Activated naive CD8-positive, alpha-beta T cell treated with anti-CD3 and anti-CD28 coated beads, Interleukin-2, amount 10 ng/mL, durations not matched to agents 7 days and 5 days (primary cell): ENCODE measurements at places on chromosomes 7 and 10.

GRCh38 chr7:44454348-44454747, 36.1 kb downstream of the NUDCD3 start:
- no peaks in the 10 kb centered on the region for H3K27me3 ChIP-seq
- peaks cover 42% of the 10 kb centered on the region for H3K36me3 ChIP-seq
- DNase-seq: no peak
- H3K27ac ChIP-seq: no peak overlapping the region

- H3K4me1 ChIP-seq: no peaks in the 10 kb centered on the region
- no peak for DNase-seq
- H3K27me3 ChIP-seq: no peaks in the 10 kb centered on the region
- H3K36me3 ChIP-seq: peaks cover 41% of the 10 kb centered on the region
- H3K27ac ChIP-seq: no peak overlapping the region
- H3K4me3 ChIP-seq: no peak overlapping the region
These were observed 49.7 kb downstream of the BZW2 start for GRCh38 chr7:16695621-16696237.

DNA sequence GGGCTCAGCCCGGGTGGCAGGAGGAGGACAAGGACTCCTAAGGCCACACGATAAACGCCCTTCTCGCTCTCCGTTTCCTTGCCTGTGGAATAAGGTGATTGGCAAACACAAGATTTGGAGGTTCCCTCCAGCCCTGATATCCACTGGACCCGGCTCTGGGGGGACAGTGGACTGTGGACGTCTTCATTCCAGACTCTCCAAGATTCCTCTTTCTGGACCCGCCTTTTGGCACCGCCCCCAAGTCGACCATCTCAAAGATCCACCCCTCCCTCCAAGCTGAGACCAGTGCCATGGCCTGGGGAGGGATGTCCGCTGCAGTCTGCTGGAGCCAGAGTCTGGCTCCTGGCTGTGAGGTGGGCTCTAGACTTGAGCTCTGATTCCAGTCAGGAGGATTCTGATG, 23.6 kb downstream of the ZNF783 start:
- H3K4me1 ChIP-seq: peaks cover 32% of the 10 kb centered on the region
- peaks cover 4% of the 10 kb centered on the region for H3K27me3 ChIP-seq
- peak overlapping the region; percentile 86 for H3K27ac ChIP-seq
- H3K36me3 ChIP-seq: peaks cover 5% of the 10 kb centered on the region
- H3K4me3 ChIP-seq: peak overlapping the region; percentile 92
- DNase-seq: no peak

GRCh38 chr7:16606704-16607103, 38.9 kb downstream of the ANKMY2 start:
- no peaks in the 10 kb centered on the region for H3K27me3 ChIP-seq
- H3K36me3 ChIP-seq: peaks cover 16% of the 10 kb centered on the region
- H3K4me1 ChIP-seq: no peaks in the 10 kb centered on the region
- DNase-seq: no peak
- no peak overlapping the region for H3K4me3 ChIP-seq
- no peak overlapping the region for H3K27ac ChIP-seq

DNA sequence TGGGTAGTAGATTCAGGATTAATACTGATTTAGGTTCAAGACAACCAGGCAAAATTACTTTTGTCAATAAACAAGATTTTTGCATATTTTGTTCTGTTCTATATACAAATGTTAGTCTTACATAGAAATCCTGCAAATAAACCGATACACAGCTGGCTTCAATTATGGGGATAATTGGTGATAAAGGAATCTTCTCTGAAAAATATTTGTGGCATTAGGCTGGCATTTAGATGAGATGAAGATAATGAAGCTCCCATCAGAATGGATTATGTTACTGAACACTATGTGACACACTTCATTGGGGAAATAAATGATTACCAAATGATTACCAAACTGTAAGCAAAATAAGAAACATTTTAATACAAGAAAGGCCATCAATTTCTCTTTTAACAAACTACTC, 65.8 kb downstream of the NT5C2 start:
- DNase-seq: no peak
- no peaks in the 10 kb centered on the region for H3K27me3 ChIP-seq
- peaks cover 14% of the 10 kb centered on the region for H3K4me1 ChIP-seq
- peaks cover 21% of the 10 kb centered on the region for H3K36me3 ChIP-seq
- H3K27ac ChIP-seq: no peak overlapping the region

- no peaks in the 10 kb centered on the region for H3K36me3 ChIP-seq
- H3K27ac ChIP-seq: no peak overlapping the region
- H3K4me1 ChIP-seq: no peaks in the 10 kb centered on the region
- H3K4me3 ChIP-seq: no peak overlapping the region
- no peaks in the 10 kb centered on the region for H3K27me3 ChIP-seq
These were observed 369.3 kb downstream of the CALN1 start for GRCh38 chr7:72042855-72043254.

- H3K4me1 ChIP-seq: no peaks in the 10 kb centered on the region
- no peak for DNase-seq
- H3K27me3 ChIP-seq: no peaks in the 10 kb centered on the region
- no peak overlapping the region for H3K27ac ChIP-seq
These were observed 105.2 kb upstream of the NOBOX start for GRCh38 chr7:144508702-144509101.

DNA sequence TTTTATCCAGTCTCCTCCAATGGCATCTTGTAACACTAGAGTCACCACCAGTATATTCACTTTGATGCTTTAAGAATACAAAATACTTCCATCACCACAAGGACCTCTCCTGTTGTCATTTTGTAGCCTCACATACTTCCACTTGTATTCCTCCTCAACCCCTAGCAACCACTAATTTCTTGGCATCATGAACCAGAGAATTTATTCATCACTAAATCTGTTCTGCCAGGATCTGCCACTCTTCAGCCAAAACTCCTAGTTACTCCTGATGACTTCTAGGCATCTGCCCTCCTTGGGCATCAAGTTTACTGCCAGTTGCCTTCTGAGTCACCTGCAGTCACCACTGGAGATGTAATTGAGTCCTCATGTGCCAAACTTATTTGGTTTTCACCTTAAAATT, 906.8 kb downstream of the CNTNAP2 start:
- no peaks in the 10 kb centered on the region for H3K36me3 ChIP-seq
- no peak for DNase-seq
- no peaks in the 10 kb centered on the region for H3K27me3 ChIP-seq
- no peak overlapping the region for H3K27ac ChIP-seq
